T-cell (primary cell): ENCODE measurements at places on chromosomes 6 and 20. TPM values are rescaled to one million over a fixed set of nuclear protein-coding genes. Genes with fewer than 3 reads are reported as not detected.

PRDM13 gene
- not detected for total RNA-seq

DNA sequence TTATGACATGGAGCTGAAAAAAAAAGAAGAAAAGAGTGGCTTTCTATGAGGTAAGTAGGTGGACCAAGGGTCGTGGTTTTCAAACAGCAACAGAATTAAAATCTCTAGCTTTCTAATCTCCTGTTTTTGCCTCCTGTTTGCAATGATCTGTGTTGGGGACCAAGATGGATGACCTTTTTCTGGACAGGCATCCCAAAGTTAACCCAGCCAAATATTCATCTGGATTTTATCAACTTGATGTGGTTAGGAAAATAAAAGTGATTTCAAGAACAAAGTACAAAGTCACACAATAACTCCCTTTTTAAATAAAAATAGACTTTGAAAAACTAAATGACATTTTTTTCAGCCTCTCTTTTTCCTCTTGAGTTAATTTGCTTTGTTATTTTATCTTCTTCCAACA lies 282.1 kb upstream of the PRDM1 start:
- no peak for DNase-seq

GRCh38 chr20:20076297-20077065 lies 24.1 kb downstream of the CFAP61 start:
- DNase-seq, result no peak

DNA sequence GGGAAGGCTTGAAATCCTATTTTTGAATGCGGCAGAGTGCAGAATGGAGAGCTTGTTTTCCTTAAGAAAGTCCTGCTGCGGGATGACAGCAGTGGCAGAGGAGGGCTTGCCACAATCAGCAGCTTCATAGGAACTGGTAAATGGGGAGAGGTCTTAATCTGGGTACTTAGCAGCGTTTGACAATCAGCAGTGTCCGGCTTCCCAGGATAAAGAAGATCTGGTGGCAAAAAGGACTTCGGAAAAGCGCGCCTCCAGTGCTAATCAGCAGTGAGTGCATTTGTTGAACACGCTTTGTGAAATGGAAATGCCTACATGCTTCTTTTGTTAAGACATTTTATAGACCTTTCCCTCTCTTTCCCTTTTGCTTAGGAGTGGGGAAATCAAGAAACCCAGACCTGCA lies 735.7 kb downstream of the QKI start:
- no peak for DNase-seq

GRCh38 chr6:119119989-119120388 lies 41.5 kb upstream of the FAM184A start:
- DNase-seq, result no peak
